ENCODE measurements at places on chromosomes 12 and 14.

GRCh38 chr14:38129705-38130104 lies 78.0 kb upstream of the SSTR1 start:
- no peak for DNase-seq

- DNase-seq, result no peak
These were observed 30.2 kb downstream of the RFLNA start for GRCh38 chr12:124324803-124325705.

DNA sequence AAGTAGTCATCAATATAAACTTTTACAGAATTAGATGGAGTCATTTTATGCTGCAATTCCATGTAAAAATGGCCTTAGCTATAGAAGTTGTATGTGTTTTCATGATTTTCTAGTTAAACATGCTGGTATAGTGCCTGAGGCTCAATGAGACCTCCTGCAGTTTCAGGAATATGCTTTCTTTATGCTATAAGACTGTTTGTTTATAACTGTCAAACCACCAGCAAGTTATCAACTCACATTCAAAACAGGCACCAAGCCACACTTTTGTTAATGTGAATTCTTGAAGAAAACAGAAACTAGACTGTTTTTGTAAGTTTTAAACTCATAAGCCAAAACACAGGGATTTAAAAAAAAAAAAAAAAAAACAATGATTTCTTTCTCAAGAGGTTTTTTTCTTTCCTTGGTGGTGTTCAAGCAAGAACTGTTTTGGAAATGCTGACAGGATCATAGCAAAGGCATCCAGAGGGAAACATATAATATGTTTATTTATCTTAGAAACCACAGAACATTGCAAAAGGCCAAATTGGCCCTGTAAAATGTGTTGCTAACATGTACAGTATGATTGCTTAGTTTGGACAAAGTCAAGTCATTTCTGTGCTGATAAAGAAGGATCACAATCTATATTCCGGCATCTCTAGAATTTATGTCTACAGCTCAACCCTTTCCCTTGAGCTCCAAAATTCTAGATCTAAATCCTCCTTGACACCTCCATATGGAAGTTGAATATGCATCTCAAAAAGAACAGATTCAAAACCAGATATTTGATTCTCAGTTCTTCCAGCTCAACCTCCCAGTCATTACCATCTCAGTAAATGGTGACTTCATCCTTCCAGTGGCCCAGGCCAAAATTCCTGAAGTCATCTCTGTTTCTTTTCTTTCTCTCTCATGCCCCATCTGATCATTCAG lies 29.0 kb upstream of the LUM start:
- no peak for DNase-seq

DNA sequence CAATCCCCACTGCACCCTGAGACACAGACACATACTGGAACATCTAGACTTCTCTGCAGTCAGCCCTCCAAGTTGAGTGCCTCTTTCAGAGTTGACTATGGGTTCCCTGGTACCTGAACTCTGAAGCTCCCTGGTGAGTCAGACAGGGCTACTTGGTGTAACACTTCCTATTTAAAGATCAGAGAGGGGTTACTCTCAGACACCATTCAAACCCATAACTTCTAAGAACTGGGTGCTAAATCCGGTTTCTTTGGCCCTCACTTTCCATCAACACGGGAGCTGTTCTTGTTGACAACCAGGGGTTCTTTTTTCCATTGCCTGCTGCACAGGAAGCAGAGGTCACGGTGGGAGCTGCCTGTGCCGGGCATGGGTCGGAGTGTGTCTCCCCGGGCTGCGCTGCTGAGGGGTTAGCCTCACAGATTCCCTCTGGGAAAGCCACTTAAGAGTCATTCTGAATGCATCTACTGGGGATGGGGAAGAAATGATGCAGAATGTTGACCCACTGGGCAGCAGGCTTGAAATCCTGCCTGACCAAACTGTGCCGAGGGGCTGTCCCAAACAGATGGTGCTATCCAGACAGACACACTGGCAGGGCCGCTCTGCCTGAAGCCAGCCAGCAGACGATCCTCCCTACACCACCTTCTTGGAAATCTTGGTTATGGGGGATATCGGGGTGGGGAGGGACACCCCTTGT lies 74.1 kb downstream of the PITPNM2 start:
- DNase-seq, result no peak

GRCh38 chr12:64265839-64266238 lies 43.7 kb upstream of the KICS2 start:
- DNase-seq, result no peak

DNA sequence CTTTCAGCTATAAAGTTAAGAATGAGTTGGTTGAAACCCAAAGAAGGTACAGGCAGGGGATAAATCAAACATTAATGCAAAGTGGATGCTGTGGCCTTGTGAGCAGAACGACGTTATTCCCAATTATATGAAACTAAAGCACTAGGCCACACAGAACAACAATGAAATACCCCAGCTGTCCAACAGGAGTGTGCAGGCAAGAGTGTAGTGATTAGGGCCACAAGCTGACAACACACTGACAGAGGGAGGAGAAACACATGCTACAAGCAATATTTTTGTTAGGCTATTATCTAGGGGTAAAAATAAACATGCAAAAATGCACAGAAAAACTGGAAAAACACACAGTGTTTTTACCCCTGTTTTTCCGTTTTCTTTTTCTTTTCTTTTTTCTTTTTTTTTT lies 15.0 kb downstream of the MAP3K9 start:
- no peak for DNase-seq

GRCh38 chr14:49865431-49865859 lies 12.9 kb upstream of the NEMF start:
- peak; percentile 78 for DNase-seq

DNA sequence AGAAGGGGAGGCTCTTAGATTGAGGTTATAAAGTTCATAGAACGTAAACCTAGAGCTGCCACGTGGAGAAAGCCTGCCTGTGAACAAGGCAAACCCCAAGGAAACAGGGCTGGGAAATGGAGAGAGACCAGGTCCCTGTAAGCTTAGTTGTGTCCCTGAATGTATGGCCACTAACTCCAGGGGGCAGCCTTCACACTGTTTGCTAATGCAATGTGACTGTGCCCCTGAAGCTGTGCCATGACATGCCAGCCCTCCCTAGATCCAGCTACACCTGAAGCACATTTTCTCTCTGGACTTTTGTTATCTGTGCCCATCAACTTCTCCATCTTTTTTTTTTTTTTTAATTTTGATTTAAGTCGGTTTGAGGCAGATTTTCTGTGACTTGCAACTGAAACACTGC lies 60.6 kb upstream of the TMCC3 start:
- no peak for DNase-seq

GRCh38 chr12:4202918-4203317 lies 70.6 kb upstream of the CCND2 start:
- DNase-seq, result no peak

DNA sequence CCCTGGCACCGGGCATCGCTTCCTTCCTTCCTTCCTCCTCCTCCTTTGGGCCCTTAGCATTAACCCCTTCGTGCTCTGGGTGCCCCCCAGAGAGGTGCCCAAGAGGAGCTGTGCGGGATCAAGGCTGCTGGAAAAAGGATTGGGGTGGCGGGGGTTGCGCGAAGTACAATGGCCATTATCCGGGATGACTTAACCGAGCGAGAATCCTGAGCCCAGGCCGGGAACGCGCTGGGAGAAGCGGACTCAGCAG lies 2.8 kb downstream of the DHH start:
- DNase-seq, result no peak

DNA sequence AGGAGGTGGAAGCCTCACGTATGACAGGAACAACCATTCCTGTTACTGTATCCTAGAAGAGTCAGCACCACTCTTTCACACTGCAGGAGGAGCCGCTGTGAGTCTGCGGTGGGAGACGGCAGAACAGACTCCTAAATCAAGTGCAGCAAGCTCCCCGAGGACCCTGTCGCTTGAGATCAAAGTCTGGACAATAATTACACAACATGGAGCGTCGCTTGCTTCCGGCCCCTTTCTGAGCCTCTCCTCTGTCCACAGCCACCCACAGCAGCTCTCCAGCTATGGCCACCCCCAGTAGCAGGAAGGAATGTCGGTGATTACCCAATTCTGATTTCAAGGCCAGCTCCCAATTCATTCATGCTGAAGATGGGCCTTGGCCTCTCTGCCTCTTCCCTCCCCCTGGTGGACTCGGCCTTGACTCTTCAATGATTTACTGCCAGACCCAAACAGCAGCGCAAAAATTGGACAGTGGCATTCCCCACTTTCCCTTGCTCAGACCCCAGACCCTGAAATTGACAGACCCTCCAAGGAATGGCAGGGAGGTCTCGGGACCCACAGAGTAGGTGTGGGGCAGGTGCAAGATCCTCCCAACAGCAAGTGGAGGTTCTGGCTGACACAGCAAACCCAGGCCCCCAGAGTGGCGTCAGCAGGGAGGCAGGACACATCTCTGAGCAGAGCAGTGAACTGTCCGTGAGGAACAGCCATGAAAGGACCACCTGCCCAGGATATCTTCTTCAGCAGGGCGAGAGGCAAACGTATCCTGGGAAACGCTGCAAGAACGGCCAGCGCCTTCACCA lies 272.7 kb upstream of the DIO3 start:
- DNase-seq, result no peak

- DNase-seq, result no peak
These were observed 44.6 kb upstream of the ISM2 start for GRCh38 chr14:77543240-77543551.

DNA sequence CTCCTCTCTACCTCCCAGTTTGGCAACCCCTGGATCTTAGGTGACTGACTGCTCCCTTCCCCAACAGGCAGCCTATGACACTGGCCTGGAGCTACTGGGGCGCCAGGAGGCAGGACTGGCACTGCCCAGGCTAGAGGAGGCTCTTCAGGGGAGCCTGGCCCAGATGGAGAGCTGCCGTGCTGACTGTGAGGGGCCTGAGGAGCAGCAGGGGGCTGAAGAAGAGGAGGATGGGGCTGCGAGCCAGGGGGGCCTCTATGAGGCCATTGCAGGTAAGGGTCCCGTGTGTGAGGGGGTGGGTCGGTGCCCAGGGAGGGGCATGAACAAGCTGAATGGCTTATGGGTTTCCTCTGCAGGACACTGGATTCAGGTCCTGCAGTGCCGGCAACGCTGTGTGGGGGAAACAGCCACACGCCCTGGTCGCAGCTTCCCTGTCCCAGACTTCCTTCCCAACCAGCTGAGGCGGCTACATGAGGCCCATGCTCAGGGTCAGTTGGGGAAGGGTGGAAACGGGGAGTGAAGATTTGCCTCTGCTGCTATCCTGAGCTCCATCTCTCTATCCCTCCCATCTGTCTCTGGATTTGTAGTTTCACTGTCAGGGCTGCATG lies 2.2 kb downstream of the P3H3 start:
- DNase-seq, result no peak

DNA sequence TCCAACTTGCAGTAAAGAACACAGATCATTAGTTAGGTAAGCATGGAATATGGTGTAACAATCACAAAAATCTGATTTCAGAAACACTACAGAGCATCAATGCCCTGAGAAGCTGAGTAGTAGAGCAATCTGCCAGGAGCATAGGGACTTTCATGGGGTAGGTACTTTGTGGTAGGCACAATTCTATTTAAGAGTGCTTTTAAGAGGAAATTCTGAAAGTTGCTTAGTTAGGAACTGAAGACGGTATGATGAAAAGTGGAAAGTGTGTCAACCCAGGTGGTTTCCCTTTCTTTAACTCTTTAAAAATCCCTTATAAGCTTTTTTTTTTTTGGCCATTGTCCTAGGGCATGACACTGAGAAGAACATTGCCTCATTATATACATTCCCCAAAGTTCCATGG lies 535.7 kb upstream of the FBXO33 start:
- no peak for DNase-seq

GRCh38 chr12:13124656-13125505 lies 21.4 kb upstream of the GSG1 start:
- DNase-seq, result no peak

DNA sequence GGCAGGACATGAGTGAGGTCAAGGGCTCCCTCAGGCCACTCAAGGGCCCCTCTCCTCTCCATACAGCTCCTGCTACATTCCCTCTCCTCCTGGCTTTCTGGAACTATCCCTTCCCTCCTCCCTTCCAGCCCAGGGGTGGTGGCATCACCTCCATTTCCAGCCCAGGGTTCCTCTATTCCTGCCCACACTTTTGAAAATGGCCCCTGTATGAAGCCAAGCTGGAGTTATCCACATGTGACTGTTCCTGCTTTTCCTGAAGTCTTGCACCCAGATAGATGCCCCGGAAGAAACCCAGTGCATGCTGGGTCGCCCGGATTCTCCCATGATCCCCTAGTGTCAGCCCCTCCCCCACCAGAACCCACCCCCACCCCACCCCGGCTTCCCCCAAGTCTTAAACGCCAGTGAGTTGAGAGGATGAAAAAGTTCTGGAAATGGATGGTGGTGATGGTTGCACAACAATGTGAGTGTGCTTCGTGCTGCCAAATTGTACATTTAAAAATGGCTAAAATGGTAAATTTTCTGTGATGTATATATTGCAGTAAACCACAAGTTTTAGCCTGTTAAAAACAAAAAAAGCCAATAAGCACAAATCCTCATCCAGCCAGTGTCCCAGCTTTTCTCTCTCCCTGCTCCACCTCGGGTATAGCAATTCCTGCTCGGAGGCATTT lies 136.9 kb downstream of the SCARB1 start:
- DNase-seq, result no peak

DNA sequence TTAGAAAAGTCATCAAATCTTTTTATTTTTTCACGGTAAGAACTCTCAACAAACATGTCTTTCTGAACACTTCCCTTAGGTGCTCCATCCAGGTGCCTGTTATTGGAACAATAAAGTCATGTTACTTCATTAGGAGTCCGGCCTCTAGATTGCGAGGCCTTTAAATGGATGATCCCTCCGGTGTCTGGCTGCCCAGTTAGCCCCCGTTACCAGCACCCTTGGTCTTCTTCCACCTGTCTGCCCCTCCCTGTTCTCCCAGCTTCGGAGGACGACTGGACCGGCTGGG lies 593 bp upstream of the PA2G4 start:
- DNase-seq, result no peak

DNA sequence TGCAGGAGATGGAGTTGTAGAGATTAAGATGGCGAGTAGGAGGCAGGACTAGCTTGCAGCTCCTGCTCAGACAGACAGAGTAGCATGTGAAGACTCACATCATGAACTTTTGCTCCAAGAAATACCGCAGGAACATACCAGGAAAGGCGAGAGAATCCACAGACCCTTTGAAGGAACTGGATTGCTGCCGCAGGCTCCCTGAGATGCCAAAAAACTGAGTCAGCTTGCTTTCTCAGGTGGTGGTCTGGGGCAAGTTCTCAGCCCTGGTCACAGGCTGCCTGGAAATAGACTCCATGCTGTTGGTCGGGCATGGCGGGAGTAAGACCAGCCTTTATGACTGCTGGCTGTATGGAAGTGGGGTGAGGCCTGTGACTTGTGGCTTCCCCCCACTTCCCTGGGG lies 163.6 kb upstream of the NAV3 start:
- no peak for DNase-seq
